ENCODE measurements at places on chromosomes 6 and 20.

DNA sequence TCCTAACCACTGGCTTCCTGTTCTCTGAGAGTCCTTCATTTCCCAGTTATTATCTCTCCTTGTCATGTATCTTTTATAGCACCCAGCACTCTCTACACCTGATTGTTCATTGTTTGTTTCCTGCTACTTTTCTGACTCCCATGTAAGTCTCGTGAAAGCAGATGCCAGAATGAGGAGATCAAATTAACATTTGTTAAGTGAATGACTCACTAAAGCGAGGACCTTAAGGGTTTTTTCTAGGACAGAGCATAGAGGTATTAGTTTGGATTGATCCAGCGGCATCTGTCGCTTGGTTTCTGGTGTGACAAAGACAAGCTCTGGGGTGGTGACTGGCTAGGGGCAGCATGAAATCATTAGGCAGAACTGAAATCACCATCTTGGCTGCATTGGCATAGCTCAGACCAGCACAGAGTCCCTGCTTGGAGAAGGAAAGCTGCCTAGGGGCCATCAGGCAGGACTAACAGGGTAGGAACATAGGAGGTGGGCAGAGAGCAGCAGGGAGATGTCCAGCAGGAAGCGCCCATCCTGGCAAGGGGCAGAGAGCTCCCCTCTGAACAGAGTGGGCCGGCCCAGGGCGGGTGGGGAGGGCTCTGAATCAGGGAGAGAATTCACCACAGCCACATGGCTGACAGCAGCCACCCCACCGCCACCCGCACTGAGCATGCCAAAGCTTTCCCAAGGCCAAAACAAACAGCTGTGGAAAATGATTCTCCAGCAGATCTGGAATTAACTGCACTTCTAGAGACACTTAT is 97.1 kb upstream of the CEP85L start:
- no peak for DNase-seq

DNA sequence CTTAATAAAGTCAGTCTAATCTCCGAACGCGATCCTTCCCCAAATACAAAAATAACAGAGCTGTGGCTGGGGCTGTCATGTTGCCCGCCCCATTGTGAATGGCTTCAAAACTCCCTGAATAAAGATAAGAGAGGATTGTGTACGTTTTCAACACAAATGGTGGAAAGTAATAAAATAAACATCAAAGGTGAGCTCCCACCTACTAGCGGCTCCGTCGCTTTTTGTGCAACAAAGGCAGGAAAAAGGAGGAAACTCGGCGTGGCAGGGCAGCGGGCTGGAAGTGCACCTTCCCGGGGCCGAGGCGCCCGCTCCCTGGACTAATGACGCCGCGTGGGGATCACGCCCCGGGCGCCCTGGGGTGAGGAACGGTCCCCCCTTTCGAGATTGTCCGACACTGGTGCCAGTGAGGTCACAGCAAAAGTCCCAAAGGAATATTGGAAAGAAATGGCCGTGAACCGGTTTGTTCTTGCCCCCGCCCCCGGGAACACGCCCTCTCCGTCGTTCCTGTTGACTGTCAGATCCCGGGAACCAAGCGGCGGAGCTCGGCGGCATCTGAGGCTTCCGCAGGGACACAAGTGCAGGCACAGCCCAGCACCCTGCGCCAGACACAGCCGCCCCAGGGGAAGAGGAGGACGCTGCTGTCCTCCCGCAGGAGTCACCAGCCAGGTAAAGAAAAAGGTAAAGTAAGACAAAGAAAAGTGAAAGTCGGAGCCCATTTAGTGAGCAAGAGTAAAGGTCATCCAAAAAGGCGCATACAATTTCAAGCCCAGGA is 1.1 kb upstream of the FOXQ1 start:
- no peak for DNase-seq

DNA sequence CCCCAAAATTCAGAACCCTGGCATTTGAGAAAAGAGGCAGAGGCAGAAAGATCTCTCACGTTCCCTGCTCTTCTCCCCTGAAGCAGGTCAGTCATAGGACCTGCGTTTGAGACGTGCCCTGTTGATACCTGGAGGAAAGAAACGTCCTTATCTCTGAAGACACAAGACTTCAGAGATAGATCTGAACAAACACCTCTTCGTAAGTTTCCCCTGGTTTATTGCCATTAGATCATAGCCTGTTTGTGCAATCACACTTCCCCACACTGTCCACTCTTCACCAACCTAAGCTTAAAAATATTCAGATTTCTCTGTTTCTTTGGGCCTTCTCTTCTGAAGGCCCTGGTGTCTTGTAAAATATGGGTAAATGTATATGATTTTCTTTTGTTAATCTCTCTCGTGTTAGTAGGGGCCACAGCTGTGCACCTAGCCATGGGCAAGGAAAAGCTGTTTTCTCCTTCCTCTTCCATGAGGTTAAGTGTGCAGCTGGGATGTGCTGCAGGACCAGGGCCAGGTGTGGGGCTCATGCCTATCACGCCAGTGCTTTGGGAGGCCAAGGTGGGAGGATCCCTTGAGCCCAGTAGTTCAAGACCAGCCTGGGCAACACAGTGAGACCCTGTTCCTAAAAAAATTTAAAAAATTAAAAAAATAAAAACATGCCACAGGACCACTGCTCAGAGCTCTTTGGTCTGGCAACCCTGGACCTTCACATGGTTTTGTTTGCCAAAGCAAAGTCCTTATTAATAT is 4.7 kb upstream of the SLC22A2 start:
- DNase-seq, result no peak

DNA sequence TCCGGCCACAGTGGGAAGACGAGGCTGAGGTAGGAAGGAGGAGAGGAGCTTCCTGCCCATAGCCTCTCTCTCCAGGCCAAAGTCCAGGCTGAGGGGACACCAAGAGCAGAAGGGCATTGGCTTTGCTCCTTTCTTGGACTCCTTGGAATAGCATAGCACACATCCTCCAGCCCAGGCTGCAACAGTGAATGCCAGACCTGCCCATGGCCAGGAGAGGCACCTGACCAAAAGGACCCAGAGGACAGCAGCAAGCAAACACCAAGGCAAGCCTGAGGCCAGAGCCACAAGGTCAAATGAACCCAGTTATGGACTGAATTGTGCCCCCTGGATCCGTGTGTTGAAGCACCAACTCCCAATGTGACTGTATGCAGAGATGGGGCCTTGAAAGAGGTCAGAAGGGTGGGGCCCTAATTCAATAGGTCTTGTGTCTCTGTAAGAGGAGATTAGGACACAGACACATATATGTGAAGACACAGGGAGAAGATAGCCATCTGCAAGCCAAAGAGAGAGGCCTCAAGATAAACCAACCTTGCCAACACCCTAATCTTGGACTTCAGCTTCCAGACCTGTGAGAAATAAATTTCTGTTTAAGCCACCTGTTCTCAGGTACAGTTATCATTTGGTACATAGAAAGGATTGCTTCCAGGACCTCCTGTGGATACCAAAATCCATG is 126.5 kb upstream of the NXT1 start:
- no peak for DNase-seq

DNA sequence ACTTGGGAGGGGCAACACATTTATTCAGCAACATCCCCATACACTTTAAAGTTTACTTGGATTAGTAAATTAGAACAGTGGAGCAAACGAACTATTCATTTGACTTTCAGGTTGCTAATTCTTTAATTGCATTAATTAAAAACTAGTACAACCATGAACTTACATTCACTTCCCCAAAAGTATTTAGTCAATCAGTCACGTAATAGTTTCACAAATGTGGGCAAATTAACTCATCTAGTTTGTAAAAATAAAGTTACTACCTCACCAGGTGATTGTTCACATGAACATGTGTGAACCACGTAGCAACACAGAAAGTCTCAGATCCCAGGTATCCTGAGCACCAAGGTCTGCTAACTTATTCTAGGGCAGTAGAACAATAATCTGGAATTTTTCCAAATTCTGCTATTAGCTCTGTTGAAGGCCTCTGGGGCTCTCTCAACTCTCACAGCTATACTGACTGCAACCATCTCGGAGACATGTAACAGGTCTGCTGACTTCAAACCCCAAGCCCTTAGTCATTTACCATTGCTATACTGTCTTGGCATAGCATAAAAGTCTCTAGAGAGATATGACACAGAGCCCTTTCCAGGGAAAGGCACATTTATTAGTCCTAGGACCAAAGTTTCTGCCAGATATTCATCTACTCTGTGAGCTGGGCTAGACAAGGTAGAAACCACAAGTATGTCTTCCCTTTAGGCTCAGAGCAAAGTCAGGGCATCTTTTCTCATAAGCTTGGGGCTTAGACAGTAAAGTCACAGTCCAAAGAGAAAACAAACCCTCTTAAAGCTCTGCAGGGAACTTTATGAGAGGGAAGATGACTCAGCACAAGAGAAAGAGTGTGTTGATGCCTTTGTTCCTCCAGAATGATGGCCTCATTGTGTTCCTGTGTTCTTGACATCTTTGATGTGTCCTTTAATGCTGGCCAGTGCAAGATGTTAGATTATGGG is 50.9 kb upstream of the CCDC28A start:
- DNase-seq, result no peak

Data from stimulated activated CD4-positive, alpha-beta T cell treated with anti-CD3 and anti-CD28 coated beads, Interleukin-15, amount 100 ng/mL, for 24 hours (primary cell).